Endodermal cell (in vitro differentiated cells): ENCODE measurements at places on chromosomes 1 and 21. TPM values are rescaled to one million over a fixed set of nuclear protein-coding genes. Genes with fewer than 3 reads are reported as not detected.

GRCh38 chr1:151579436-151580225, 32.2 kb upstream of the SNX27 start:
- DNase-seq, result no peak

- no peak for DNase-seq
Measured at GRCh38 chr1:23699280-23700179, 7.9 kb downstream of the RPL11 start.

GRCh38 chr1:38454749-38455441, 404.7 kb downstream of the RRAGC start:
- no peak for DNase-seq

DNA sequence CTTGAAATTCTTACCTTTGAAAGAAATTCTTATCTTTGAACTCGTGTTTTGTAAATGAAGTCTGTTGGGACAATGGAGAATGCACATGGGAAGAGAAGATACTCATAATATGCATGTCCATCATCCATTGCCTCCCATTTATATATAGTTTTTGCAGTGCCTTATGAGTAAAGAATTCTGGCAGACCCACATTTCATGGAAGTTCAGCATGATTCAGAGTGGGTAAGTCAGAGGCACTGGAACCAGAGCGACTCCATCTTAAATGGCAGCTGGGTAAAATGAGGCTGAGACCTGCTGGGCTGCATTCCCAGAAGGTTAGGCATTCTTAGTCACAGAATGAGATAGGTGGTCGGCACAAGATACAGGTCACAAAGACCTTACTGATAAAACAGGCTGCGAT, 13.8 kb downstream of the LAX1 start:
- DNase-seq, result no peak

DNA sequence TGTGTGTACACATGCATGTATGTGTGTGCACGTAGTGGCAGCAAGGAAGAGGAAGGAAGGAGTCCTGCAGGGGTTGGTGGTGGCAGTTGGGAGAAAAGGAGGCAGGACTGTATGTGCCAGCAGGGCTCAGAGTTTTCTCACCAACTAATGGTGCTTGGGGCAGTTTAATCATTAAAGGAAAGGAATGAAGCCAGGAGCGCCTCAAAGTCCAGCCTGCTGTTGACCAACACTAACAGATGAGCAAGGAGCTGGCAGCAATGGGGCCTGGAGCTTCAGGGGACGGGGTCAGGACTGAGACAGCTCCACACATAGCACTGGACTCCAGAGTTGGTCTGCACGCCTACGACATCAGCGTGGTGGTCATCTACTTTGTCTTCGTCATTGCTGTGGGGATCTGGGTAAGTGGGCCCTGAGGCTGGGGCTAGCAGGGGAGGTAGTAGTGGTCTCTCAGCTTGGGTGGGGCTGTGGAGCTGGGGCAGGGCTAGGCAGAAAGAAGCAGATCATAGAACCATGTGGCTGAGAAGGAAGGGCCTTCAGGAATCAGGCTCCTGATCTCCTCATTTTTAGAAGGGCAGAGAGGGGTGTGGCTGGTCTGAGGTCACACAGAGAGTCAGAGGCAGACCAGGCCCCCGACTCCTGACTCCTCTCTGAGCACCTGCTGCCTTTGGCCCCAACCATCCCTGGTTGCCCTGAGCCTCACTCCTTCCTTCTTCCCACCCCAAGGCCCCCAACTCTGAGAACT, at the start of gene SLC5A9:
TSS of gene SLC5A9 (plus strand) at position 216 of the 742 bp plus-strand sequence. CDS start at position 237, 21 bp downstream.
- DNase-seq, result no peak

DNA sequence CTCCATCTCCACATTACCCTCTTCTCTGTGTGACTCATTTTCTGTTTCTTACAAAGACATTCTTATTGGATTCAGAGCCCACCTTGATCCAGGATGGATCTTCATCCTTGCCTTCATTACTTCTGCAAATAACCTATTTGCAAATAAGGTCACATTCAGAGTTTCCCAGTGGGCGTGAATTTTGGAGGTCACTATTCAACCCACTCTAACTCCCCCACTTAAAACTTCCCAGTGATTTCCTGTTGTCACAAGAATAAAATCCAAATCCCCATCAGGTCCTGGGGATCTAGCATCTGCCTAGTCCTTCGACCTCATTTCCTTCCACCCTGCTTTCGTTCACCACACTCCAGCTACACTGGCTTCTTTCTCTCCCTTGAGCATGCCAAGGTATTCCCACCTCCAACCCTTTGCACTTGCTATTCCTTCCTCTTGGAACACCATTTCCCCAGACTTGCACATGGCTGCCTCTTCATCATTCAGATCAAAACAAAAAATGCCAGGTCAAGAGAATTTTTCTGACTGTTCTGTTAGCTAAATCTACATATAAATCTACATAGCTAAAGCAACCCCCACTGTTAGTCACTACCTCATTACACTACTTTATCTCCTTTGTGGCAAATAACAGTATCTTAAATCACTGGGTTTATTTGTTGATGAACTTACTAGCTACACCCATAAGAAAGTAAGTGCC, 187.2 kb downstream of the TOMM20 start:
- DNase-seq, result no peak

- DNase-seq, result no peak
Measured at GRCh38 chr1:56355422-56355821, 223.9 kb downstream of the PLPP3 start.

GRCh38 chr1:225406976-225407725, 20.7 kb downstream of the LBR start:
- peak; percentile 49 for DNase-seq

- DNase-seq, result no peak
Measured at GRCh38 chr21:42760361-42760950, 107.0 kb downstream of the PDE9A start.

GRCh38 chr21:17159697-17160096, 353.1 kb upstream of the CXADR start:
- DNase-seq, result no peak

DNA sequence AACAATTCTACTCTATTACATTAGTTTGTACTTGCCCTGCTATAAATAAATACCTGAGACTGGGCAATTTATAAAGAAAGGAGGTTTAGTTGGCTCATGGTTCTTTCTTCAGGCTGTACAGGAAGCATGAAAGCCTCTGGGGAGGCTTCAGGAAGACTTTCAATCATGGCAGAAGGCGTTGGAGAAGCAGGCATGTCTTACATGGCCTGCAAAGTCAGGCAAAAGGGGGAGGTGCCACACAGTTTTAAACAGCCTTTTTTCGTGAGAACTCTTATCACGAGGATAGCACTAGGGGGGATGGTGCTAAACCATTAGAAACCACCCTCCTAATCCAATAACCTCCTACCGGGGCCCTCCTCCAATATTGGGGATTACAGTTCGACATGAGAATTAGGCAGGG, 102.9 kb downstream of the DYRK1A start:
- DNase-seq, result no peak

DNA sequence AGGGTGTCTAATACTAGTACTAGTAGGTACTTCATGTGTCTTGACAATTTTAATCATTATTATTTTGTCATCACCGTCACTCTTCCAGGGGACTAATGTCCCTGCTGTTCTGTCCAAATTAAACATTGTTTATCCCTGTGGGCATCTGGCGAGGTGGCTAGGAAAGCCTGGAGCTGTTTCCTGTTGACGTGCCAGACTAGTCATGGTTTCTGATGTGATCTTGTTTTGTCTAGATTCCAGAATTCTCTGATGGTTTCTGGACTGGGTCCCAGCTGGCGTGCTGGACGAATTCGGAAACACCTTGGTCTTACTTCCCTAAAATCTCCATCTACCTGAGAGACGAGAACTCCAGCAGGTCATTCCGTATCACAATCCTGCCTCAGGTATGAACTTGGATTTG, 66.1 kb upstream of the FAM3B start:
- DNase-seq, result no peak

- no peak for DNase-seq
Measured at GRCh38 chr1:171254859-171255258, 6.6 kb downstream of the FMO1 start.

DNA sequence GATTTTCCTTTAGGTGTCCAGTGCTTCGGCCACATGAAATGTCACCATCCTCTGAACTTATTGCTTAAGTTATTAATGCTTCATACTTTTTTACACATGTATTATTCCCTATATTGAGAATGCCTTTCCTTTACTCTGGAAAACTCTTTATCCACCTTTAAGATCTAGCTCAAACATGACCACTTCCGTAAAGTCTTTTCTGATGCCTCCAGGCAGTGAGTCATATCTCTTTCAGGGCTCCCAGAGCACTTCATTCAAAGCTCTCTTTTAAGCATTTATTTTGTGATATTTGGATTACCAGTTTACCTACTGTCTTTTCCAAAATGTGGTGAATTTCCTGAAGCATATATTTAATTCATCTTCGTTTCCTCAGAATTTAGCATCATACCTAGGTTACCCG, 178.9 kb downstream of the HS2ST1 start:
- DNase-seq, result no peak

- DNase-seq, result no peak
Measured at GRCh38 chr1:59194621-59195020, 102.3 kb upstream of the FGGY start.

- peak; percentile 82 for DNase-seq
Measured at GRCh38 chr21:32770871-32771523, 558 bp downstream of the PAXBP1 start.

DNA sequence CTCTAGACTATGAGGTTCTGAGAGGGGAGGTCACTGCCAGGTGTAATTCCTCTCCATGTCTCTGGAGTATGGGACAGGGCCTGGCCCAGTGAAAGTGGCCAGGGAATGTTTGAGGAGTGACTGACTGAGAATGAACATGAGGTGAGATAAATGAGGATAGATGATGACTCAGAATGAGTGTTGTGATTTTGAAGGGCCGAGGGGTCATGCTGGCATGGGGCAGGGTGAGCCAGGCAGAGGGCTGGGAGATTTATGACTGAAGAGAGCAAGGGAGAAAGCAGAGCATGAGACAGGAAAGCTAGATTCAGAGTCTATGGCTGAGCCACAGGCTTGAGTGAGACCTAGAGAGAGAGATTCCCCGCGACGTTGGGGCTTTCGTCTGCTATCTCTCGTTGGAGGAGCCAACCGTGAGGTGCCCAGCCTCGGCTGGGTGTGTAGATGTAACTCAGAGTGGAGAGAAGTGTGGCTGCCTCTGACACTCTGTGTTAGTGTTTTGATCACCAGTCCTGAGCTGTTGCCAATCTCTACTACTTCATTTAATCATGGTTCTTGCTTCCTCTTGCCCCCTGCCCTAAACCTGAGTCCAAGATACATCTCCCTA, 50.1 kb downstream of the FOXD2 start:
- DNase-seq, result peak; percentile 34

GRCh38 chr1:42381280-42381673, 685 bp downstream of the RIMKLA start:
- DNase-seq, result no peak

DNA sequence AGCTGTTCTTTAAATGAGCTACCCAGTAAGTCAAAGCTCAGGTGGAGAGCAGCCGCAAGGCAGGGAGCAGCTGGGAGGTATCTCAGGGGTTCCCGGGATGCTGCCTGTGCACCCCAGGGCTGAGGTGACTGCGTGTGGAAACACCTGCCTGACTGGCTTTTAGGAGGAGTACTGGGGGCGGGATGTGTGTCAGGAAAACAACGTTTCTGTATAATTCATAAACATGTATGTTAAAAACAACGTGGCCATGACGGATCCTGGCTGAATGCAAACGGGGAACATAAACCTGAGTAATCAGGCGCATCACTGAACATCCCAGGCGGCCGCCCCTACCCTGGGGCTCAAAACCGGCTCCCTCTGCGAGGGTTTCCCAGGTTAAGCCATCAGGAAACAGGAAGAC, 1.5 kb downstream of the C1orf159 start:
- no peak for DNase-seq

DNA sequence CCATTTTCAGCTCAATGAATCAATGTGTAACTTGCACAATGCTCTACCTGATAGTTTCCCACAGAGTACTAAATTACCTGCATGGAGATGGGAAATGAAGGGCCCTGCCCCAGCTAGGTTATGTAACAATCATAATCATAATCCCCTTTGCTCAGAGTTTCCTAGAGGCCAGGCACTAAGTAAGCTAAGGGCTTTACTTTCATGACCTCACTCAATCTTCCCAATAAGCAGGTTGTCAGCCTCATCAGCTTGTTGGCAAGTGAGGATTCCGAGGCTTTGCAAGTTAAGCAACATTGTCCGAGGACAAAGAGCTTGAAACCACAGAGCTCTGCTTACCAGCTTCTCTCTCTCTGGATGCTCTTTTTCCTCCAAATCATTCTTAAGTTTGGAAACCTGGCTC, 64.1 kb upstream of the NTPCR start:
- DNase-seq, result no peak

- DNase-seq, result no peak
Measured at GRCh38 chr21:14888202-14888601, 176.6 kb downstream of the NRIP1 start.

- no peak for DNase-seq
Measured at GRCh38 chr1:22789356-22789994, 78.8 kb downstream of the EPHB2 start.

GRCh38 chr21:41816583-41817165, 49.8 kb upstream of the RIPK4 start:
- peak; percentile 87 for DNase-seq

DNA sequence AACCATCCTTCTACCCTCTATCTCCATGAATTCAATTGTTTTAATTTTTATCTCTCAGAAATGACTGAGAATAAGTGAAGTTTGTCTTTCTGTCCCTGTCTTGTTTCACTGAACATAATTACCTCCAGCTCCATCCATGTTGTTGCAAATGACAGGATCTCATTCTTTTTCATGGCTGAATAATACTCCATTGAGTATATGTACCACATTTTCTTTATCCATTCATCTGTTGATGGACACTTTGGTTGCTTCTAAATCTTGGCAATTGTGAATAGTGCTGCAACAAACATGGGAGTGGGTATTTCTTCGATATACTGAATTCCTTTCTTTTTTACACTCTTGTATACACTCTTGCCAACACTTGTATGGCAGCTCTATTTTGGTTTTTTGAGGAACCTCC, 72.8 kb upstream of the COX20 start:
- no peak for DNase-seq

Gene SYPL2
- total RNA-seq, result 0.38 and 0.64 TPM in 2 replicates

Gene STPG1
- 13.6 and 16.6 TPM in 2 replicates for total RNA-seq

Gene INAVA
- total RNA-seq, result 36.2 to 61.5 TPM (median 58.5 TPM) in 3 replicates

Gene SNRPE
- 273 and 285 TPM in 2 replicates for total RNA-seq

Gene CD53
- not detected in 3 replicates for total RNA-seq

Gene DMBX1
- 5.6 and 5.7 TPM in 2 replicates for total RNA-seq

Gene SPTA1
- not detected in 2 replicates for total RNA-seq

Gene GUCA2A
- total RNA-seq, result 1.0 to 1.4 TPM in 2 of 3 replicates, not detected in the other

Gene HAO2
- total RNA-seq, result not detected in 2 replicates
